Left kidney (tissue), 8 donors: ENCODE measurements at places on chromosomes 13 and 19. TPM values are rescaled to one million over a fixed set of nuclear protein-coding genes. Genes with fewer than 3 reads are reported as not detected.
A peak's percentile ranks its signal among the peaks of the same experiment; 100 is the strongest.

Gene RASAL3
- polyA plus RNA-seq, result 1.1 TPM

Gene GARIN5A
- polyA plus RNA-seq, result 5.5 TPM

Gene LRRC25
- 0.52 TPM for polyA plus RNA-seq

Gene CYP4F8
- 0.08 TPM for polyA plus RNA-seq

Gene TLE2
- polyA plus RNA-seq, result 30.0 TPM

Gene DNMT1
- 160 TPM for polyA plus RNA-seq

- peak; percentile 18 for DNase-seq
Observed at GRCh38 chr13:113098162-113098732, 7.3 kb upstream of the F7 start.

DNA sequence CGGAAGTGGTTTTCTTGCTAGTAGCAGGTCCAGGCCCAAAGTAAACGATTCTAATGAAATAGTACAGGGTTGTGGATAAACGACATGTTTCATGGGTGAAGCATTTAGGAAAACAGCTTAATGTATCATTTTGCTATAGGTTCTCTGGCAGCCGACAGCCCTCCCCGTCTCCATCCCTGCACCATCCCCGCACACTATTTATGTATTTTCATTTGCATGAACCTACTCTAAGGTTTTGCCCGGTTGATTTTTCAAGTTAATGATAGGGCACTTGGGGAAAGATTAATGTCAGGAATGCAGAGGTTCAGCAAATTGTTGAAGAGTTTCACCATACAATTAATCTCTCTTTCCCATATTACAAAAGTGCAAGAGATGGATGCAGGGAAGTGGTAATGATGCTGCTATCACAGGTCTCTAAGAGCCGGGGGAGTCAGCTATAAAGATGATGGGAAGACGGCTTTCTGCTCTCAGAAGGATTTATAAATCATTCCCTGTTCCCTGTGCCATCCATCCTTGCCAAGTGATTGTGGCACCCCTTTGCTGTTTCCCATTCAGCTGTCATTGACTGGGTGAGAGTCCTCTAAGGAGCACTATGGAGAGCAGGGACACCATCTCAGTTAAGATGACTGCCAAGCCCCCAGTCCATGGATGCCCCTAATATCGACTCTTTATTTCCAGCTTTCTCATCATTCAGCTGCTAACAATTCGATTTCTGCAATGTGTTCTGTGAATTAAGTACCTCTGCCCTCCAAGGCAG lies 186.3 kb downstream of the IRS2 start:
- no peak for DNase-seq

GRCh38 chr19:4910594-4911281 lies 1.4 kb downstream of the UHRF1 start:
- no peak for DNase-seq

DNA sequence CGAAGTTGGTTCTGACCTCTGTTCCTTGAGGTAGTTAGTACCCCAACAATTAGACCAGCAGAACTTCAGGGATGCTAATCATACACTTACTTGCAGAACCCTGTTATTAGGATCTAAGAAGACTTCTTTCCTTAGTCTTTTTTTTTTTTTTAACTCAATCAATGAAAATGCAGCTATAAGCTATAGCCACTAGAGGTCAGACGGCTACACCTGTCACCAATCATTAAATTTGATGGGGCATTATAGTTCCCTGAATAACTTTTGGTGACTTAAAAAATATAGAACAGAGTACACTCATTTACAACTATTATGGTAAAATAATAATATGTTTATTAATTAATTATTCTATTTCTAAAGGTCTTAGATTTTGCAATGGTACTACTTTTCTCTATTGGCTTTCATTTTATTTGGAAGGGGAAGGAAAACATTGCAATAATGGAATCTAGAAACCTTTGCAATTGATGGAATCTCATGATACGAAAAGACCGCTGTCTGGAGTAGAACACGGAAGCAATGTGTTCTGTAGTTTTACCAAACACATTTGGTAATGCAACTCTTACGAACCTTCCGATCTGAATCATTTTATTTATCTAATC lies 483.2 kb downstream of the DIAPH3 start:
- no peak for DNase-seq

GRCh38 chr13:110446575-110446890 lies 115.0 kb downstream of the RAB20 start:
- no peak for DNase-seq

- no peak for DNase-seq
Observed at GRCh38 chr13:111458739-111459138, 138.3 kb downstream of the TEX29 start.

DNA sequence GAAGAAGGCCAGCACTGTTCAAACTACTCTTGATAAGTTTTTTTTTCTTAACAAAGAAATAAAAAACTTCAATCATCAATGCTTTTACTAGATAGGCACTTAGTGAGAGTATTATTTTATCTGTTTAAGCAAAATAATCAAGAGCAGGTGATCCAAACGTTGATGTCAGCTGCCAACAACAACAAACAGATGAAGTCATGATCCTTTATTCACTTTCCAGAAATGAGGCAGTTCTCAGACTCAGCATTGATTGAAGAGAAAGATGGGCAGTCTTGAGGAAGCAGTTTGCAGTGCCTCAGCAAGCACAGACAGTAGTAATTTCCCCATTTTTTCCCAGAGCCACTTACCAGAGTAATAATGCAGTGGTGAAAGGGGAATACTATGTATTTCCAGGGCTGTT lies 38.4 kb upstream of the CSNK1A1L start:
- DNase-seq, result no peak

DNA sequence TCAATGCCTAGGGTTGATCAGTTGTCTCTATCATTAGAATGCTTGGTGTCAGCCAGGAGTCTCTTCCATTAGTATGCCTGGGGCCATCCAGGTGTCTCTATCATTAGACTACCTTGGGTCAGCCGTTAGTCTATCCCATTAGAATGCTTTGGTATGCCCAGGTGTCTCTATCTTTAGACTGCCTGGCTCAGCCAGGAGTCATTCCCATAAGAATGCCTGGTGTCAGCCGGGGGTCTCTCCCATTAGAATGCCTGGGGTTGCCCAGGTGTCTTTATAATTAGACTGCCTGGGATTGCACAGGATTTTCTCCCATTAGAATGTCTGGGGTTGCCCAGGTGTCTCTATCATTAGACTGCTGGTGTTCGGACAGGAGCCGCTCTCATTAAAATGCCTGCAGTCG lies 1442.9 kb downstream of the UQCRFS1 start:
- DNase-seq, result no peak

DNA sequence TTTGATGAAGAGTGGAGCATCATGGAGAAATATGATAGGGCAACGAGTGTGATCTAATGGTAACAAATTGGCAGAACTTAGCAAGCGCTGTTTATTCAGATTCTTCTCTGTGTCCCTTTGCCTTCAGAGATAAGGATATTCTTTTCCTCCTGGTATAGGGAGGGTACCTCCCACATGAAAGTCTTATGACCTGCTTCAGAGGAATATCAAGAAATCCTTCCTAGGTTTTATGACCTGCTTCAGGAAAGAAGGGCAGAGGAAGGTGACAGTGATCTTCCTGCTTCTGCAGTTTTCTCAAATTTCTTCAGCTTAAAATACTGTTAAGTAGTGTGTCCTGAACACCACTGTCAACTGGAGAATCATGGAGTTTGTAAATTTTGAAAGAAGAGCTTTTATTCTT lies 144.3 kb downstream of the DNAJC15 start:
- peak; percentile 43 for DNase-seq

GRCh38 chr19:41872775-41873647 lies 4.1 kb upstream of the CD79A start:
- DNase-seq, result peak; percentile 59

- DNase-seq, result no peak
Observed at GRCh38 chr13:78934336-78934735, 275.4 kb upstream of the OBI1 start.

DNA sequence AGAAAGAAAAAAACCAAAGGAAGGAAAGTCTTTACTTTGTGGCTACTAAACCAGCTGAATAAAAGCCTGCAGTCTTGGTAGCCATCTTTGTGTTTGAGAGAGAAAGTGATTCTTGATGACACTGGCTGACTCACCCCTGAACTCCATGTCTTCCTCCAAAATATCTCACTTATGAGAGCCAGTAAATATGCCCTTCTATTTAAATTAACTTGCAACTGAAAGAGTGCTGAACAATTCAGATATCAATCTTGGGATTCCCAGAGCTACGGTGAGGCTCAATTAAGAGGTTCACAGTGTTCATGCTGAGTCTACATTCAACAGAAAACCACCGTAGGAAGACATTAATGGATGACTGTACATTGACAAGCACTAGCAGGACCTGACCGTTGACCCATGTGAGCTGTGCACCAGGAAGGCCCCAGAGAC lies 57.9 kb downstream of the KCTD12 start:
- DNase-seq, result no peak

DNA sequence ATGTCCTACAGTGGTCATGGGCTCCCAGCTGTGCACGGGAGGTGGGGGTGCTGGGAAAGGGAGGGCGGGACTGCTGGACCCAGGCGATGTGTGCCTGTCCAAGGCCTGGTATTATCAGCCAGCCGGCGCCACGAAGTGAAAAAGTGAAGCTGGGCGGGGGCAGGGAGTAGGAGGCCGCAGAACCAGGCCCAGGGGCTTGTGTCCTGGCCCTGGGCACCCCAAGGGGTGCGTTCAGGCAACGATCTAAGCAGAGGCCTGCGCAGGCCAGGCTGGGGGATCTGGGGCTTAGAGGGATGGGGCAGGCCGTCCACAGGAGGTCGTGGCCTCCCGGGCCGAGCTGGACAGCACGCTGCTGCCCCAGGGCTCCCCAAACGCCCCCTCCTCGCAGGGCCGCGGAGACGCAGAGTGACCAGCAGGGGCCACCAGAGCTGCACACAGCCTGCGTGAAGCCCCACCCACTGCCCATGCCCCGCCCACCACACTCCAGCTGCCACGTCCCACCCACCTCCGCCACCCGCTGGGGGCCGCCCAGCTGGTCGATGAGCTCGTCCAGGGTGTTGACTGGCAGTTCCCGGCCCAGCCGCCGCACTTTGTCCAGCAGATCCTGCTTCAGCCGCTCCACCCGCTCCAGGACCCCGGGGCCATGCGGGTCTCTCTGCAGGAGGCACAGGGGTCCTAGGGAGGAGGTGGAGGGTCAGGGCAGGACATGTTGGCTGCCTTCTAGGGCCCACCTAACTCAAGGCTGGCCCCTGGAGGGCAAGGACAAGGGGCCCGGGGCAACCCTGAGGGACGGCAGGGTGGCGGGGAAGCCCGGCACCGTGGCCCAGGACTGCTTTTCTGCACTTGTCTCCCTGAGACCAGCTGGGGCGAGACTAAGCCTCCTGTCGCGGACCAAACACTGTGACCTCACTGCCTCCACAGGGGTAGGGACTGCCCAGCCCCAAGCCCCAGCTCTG lies 9.5 kb downstream of the GPX4 start:
- DNase-seq, result peak; percentile 89

- DNase-seq, result no peak
Observed at GRCh38 chr19:14476673-14477401, 1.7 kb upstream of the PTGER1 start.

DNA sequence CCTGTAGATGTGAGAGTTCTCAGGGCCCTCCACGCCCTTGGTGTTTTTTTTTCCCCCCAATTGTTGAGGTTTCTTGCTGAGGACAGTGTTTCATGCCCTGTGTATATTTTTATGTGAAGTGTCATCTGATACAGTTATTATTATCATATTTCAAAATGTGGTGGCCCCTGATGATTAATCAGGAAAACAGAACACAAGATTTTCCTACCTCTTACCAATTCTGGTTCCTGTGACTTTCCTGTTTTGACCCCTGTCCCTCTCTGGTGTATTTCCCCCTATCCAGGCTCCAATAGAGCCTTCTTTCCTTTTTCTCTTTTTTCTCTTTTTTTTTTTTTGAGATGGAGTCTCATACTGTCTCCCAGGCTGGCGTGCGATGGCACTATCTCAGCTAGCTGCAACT lies 642 bp downstream of the PSG8 start:
- DNase-seq, result no peak

DNA sequence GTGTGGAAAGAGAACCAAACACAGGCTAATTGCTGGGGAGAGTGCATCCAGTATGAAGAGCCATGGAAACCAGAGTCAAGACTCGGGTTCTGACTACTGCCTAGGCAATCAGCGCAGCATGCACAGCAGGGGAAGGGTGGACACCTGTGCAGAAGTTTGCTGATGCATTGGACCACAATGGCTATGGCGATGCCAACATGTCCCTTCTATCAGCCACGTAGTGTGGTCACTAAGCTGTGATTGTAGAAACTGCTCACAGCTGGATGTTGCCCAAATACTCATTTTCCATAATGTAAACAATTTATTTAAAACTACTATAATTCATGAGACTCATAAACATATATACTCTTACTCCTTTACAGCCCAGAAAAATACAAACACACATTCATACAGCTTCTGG lies 1718.2 kb downstream of the EFNB2 start:
- DNase-seq, result no peak
